ENCODE measurements at places on chromosomes 4 and X.

- DNase-seq, result no peak
Measured at GRCh38 chr4:136946307-136946907, 585.9 kb downstream of the PCDH18 start.

DNA sequence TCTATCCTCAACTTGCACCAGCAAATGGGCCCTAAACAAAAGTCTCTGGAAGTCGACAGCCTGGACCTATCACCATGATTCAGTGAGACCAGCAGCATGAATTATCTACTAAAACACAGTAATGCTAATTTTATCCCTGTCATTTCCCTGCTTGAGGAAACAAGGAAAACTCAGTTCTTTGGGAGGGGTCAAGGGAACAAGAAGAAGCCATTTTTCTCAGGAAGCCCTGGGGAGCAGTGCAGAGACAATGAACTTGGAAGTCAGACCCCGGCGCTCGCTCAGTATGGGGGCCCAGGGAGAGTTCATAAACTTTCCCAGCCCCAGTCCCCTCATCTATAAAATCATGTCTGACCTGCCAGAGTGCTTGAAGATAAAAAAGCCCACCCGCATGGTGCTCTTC lies 50.4 kb downstream of the DCTD start:
- no peak for DNase-seq

DNA sequence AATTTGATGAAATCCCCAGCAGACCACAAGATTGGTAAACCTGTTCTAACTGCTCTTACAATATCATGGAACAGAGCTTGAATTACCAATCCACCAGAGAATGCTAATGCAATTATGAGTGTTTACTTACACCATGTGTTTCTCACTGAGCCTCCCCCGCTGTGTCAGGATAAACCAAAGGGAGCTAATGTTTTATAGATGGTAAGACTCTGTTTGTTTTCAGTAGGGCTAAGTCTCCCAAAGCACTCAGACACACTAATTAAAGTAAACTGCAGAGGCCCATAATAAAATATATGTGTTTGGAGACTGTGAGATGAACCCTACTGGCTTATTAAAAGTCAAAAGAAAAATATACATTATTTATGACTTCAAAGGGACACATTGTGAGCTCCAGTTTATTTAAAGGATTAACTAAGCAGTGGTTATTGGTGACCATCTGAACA lies 261.7 kb upstream of the FAM241A start:
- no peak for DNase-seq

- no peak for DNase-seq
Measured at GRCh38 chrX:148192547-148192946, 211.4 kb downstream of the FMR1NB start.

- DNase-seq, result no peak
Measured at GRCh38 chr4:25863831-25864418, 1.1 kb upstream of the SEL1L3 start.

GRCh38 chrX:124145749-124146148 lies 184.2 kb downstream of the STAG2 start:
- DNase-seq, result no peak

- DNase-seq, result no peak
Measured at GRCh38 chr4:183508697-183509335, 4.0 kb downstream of the ING2 start.

DNA sequence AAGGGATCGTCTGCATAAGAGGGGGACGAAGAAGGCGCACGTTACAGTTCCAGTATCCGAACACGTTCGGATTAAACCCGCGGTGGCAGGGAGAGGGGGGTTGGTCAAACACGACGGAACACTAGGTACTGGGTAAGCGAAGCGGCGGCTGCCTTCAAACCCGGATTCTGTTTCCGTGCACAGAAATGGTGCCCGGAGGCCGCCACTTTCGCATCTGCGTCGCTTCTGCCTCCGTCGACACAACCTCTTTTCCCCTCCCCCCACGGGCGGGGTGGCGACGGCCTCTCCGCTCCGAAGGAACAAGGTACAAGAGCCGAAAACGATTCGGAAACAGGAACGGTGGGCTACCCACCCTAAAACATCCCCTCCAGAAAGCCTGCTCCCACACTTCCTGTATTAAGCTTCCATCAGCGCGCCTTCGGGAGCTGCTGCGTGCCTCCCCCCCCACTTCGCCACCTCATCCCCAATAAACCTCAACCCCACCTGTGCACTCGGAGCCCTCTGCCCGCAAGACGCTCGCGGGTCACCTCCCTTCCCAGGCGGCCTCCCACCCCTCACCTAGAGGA lies 667 bp downstream of the G3BP2 start:
- DNase-seq, result peak; percentile 55

- no peak for DNase-seq
Measured at GRCh38 chr4:150493851-150494250, 88.1 kb upstream of the MAB21L2 start.

DNA sequence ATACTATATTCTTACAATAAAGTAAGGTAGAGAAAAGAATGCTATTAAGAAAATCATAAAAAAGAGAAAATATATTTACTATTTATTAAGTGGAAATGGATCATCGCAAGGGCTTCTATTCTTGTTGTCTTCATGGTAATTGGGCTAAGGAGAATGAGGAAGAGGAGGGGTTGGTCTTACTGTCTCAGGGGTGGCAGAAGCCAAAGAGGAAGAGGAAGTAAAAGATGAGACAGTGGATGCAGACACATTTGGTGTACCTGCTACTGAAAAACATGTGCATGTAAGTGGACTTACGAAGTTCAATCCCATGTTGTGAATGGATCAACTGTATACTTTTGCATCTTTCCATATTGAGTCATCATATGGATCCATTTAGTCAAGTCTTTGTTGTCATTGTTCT lies 1502.1 kb upstream of the ADGRL3 start:
- no peak for DNase-seq

GRCh38 chrX:86171366-86171765 lies 23.1 kb downstream of the DACH2 start:
- DNase-seq, result no peak

- DNase-seq, result no peak
Measured at GRCh38 chrX:133493366-133493765, 78.1 kb upstream of the GPC4 start.

Data from thymus (tissue), 14 donors.